NCI-H1694 (cell line): ENCODE measurements at places on chromosomes 2 and 18.

DNA sequence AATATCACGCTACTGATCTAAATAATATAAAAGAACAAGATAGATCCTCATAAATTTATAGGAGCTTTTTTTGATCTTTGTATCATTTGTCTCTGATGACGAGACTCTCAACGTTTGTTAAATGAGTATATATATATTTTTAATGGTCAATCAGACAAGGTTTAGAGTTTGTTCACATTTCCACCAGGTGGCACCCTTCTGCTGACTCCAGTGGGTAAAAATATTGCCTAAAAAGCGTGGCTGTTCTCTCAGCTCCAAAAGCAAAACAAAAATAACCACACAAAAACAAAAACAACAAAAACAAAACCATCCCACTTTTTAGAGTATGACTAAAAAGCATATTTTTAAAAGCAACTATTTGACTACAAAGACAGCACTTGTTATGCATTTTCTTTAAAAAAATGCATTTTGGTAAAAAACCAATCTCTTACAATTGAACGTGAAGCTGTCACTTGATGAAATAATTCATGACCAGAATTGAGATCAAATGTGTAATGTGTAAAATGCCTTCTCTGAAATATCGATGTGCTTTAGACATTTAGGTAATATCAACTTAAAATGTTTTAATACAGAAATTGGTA is 723.2 kb downstream of the DPP10 start:
- DNase-seq = peak; percentile 62

GRCh38 chr2:168127371-168127770 is 120.0 kb downstream of the STK39 start:
- DNase-seq = no peak

- DNase-seq = no peak
Observed at GRCh38 chr2:205730701-205731582, 48.6 kb downstream of the NRP2 start.

- no peak for DNase-seq
Observed at GRCh38 chr2:156456616-156457015, 20.4 kb downstream of the GPD2 start.

- DNase-seq = no peak
Observed at GRCh38 chr18:26461405-26461804, 86.9 kb downstream of the KCTD1 start.

GRCh38 chr2:101985793-101986164 is 6.0 kb upstream of the IL1R2 start:
- no peak for DNase-seq

DNA sequence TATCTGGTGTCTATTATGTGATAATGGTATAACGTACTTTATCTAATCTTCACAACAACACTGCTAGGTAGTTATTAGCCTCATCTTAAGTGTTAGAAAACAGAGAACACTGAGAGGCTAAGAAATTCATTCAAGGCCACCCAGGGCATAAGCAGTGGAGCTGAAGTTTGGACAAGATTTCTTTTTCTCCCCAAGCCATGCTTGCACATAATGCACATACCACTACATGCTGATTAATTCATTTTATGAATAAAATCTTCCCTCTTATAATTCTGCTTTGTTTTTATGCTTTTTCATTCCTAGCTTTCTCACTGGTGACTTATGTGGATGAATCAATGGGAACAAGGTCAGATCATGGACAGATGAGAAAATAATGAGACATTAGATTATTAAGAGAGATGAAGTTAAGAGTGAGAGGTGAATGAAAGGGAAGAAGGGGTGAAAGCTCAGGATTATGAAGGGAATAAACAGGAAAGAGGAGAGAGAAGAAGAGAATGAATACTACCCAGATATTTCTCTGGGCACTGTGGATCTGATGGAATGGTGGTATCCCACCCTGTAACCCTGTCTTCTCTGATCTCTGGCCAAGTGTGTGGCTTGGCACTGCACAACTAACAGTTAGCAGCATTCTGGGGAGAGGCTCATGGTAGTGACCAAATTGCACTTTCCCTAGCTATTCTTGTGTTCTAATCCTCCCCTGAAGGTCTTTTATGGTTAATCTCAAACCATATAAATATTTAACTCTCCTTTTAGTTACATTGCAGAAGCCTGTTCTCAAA is 17.7 kb upstream of the GALNT3 start:
- DNase-seq = no peak

- DNase-seq = no peak
Observed at GRCh38 chr2:30714811-30715709, 92.2 kb downstream of the CAPN13 start.

DNA sequence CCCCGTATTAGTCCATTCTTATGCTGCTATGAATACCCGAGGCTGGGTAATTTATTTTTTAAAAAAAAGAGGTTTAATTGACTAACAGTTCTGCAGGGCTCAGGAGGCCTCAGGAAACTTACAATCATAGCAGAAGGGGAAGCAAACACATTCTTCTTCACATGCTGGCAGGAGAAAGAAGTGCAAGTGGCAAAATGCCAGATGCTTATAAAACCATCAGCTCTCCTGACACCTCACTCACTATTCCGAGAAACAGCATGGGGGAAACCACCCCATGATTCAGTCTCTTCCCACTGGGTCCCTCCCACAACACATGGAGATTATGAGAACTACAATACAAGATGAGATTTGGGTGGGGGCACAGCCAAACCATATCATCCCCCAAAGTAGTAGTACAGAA is 2148.5 kb upstream of the PIK3C3 start:
- DNase-seq = no peak

DNA sequence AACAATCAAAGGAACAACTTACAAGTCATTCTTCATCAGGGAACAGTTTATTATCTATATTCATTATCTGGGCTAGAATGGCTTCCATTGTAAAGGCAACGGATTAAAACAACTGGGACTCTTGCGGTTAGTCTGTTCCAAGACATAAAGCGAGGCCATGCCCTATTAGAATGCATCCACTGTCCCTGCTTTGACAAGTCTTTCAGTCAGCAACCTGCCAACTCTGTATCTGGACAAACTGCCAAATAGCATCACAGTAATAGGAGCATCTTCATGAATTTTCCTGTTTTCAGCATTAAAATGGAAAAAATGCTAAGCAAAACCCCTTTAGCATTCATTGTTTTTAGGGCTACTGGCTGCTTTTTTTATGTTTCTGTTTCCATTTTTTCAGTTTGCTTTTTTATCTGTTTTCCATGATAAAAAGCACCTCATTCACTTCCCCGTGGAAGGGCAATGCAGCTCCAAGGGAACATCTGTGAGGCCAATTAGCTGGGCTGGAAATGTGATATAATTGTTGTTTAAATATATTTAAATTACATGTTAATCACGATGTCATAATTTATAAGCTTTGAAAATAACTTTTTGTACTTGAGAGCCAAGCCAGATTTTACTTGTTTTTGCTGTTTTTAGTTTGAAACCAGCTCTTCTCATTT is 834.3 kb downstream of the CPS1 start:
- DNase-seq = peak; percentile 38

GRCh38 chr18:3594760-3595368 is 144.9 kb downstream of the TGIF1 start:
- no peak for DNase-seq

GRCh38 chr2:59899692-59900091 is 653.8 kb downstream of the BCL11A start:
- DNase-seq = no peak

DNA sequence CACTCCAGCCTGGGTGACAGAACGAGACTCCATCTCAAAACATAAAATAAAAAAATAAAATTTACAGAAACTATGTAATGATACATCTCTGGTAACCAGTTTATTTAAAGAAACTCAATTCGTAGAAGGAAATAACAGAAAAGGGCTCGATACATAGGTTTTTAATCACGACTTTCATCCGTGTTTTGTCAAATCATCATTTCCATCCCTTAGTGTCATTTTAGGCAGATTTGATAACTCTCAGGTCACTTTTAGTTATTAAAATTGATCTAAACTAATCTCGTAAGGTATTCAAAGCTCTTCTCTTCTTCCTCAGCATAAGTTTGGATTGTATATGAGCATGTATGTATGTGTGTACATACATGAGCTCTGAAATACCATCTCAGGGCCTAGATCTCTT is 59.3 kb upstream of the SPTBN1 start:
- no peak for DNase-seq

- no peak for DNase-seq
Observed at GRCh38 chr2:47303341-47304148, 99.4 kb upstream of the MSH2 start.

GRCh38 chr2:236022128-236022527 is 146.1 kb downstream of the GBX2 start:
- DNase-seq = no peak

GRCh38 chr18:9993521-9994025 is 79.8 kb downstream of the VAPA start:
- no peak for DNase-seq

DNA sequence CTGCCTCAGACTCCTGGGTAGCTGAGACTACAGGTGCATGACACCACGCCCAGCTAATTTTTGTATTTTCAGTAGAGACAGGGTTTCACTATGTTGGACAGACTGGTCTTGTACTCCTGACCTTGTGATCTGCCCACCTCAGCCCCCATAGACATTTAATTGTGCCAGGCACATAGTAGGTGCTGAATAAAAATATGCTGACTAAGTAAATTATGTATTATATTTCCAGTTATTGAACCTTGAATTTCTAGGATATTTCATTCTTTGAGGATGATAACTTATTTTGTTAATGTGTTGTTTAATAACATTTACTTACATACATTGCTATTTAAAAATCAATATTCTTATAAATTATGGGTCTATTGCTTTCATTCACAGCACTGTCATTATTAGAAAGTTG is 190.4 kb upstream of the LRRTM4 start:
- DNase-seq = no peak

DNA sequence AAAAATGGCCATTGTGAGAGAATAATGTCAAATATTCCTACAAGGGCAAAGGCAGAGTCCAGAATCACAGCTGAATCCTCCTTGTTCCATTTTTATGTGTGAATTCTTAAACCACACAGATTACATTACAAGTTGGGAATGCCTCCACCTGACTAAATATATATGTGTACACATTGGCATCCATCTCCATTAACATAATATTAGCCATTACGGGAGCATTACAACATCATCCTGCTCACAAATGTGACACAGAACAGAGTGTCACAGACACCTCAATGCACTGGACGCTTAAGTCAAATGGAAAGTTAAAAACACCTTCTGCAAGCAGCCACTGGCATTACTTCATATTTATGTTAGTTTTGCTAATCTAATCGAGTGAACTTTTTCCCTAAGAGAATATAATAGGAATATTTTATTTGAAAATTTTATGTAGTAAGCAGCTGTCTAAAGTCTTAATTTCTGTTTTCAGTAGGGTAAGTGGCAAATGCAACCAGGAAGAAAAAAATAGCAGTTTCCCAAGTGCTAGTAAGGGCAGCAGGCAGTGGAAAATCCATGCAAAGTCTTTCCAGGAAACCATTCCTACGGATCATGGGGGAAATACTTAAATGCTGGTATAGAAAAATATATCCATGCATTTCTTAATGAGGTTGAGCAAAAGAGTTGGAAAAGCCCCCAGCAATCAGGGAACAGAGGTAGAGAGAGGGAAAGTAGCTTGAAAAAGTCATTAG is 255.6 kb downstream of the OSR1 start:
- DNase-seq = no peak

GRCh38 chr2:160870729-160871465 is 289.3 kb upstream of the TANK start:
- no peak for DNase-seq

- no peak for DNase-seq
Observed at GRCh38 chr18:1542230-1542774, 637.6 kb downstream of the ADCYAP1 start.

DNA sequence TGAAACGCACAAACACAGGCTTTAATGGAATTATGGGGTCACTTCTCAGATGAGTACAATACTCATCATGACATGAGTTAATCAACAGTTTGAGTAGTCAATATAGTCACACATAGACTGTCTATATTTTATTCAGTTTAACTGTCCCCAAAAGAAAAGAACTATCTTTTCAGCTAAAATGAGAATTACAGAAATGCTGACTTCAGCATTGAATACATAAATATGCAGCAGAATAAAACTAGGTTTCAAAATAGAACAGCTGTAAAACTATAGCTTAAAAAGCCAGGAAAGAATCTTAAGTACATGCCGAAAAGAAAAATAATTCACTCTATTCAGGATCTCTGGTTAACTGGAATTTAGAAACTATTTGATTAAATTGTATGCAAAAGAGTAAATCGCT is 30.0 kb downstream of the SMAD4 start:
- DNase-seq = no peak
